ENCODE measurements at places on chromosomes 11 and 22.

DNA sequence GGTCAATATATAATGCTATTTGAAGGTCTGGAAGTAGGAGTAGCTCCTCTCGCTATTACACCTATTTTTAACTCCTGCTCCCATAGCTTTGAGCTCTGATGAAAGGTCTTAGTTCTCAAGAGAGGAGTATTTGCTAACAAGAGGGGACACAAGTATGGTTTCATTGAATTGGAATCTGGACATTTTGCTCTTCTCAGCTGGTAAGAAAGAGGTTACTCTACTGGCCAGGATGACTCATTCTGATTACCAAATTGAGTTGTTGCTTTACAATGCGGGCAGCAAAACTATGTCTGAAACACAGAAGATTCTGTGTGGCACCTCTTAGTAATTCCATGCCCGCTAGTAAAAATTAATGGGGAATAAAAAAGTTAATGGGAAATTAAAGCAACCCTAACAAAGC lies 63.6 kb upstream of the EP300 start:
- no peak for DNase-seq

- DNase-seq: no peak
These were observed 58.3 kb downstream of the HSD17B12 start for GRCh38 chr11:43738600-43739409.

DNA sequence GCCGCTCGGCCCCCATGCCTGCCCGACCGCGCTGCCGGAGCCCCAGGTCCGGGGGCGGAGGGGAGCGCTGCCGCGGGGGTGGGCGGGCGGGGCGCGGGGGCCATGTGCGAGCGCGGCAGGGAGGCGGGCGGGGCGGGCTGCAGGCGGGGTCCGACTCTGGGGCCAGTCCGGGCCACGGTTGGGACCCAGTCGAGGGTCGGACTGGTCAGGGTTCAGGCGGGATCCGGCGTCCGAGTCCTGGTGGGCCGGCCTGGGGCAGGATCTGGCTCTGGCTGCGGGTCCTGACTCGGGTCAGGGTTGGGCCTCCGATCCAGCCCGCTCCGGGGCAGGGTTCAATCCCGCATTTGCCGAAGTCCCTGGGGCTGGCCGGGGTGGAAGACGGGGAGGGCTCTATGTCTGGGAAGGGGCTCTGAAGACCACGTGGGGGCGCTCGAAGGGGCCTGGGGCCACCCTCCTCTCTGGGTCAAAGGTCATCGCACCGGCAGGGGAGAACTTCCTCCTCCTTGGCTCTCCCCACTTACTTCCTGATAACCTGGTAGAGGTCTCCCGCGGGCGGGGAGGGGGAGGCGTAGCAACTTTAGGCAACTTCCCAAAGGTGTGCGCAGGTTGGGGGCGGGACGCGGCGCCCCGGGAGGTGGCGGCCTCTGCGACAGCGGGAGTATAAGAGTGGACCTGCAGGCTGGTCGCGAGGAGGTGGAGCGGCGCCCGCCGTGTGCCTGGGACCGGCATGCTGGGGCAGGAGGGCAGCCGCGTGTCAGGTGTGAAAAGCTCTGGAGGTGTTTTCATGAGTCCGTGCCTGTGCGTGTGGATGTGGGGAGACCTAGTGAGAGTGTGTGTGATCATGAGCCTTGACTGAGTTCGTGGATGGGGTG lies 603 bp downstream of the ESRRA start:
- DNase-seq: peak; percentile 49

GRCh38 chr11:60932605-60933356 lies 8.5 kb downstream of the TMEM132A start:
- DNase-seq: no peak

DNA sequence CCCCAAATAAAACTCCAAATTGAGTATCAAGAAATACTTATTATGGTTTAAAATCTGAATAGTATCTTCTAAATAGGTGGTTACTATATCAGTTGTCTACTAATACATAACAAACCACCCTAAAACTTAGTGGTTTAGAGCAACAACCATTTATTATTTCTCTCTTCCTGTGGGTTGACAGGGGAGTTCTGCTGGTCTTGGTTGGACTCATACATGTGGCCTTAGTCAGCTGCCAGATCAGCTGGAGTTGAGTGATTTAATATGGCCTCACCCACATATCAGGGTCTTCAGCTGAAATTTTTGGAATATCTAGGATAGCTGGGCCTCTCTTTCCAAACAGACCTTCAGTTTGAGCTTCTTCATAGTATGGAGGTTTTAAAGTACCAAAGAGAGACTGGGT lies 34.5 kb downstream of the C11orf65 start:
- DNase-seq: no peak

- DNase-seq: no peak
These were observed 64.7 kb upstream of the TOP3B start for GRCh38 chr22:22047266-22047665.

DNA sequence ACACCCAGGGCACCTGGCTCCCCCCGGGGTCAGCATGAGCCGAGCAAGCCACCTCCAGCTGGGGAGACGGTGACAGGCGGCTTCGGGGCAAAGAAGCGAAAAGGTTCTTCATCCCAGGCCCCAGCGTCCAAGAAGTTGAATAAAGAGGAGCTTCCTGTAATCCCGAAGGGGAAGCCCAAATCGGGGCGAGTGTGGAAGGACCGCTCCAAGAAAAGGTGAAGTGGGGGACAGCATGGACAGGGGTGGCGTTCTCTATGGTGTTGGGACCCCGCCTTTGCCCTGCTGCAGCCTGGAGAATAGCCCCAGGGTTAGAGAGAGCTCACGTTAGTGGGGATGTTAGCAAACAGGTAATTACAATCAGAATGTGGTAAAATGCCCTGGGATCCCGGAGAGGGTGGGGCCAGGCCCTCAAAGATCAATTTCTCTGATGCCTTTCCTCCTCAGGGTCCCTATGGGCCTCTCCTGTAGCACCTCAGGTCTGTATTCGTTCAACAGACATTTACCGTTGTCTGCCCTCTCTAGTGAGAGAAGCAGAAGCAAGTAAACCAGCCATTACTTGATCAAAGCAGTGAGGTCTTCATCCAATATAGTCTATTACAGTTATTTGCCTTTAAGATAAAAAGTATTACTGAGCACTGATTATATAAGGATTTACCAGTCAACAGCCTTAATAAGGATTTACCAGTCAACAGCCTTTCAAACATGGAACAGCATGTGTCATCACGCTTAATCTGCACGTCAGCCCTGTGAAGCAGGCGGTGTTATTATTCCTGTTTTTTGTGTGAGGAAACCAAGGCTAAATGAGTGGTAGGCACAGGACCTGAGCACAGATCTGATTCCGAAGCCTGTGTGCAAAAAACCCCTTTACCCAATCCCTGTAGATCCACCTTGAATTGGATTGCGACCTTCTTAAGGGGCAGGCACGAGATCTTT lies 1.0 kb downstream of the CCDC86 start:
- no peak for DNase-seq

GRCh38 chr22:45970705-45971407 lies 6.1 kb downstream of the WNT7B start:
- no peak for DNase-seq

- no peak for DNase-seq
These were observed 34.0 kb upstream of the TECTA start for GRCh38 chr11:121067026-121067425.

- no peak for DNase-seq
These were observed 17.9 kb upstream of the YPEL1 start for GRCh38 chr22:21753374-21754111.

DNA sequence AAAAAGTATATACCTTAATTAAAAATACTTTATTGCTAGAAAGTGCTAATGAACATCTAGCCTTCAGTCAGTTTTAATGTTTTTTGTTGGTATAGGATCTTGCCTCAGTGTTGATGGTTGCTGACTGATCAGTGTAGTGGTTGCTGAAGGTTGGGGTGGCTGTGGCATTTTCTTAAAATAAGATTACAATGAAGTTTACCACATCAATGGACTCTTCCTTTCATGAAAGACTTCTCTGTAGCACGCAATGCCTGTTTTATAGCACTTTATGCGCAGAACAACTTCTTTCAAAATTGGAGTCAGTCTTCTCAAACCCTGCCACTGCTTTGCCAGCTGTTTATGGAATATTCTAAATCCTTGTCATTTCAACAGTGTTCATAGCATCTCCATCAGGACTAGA lies 50.6 kb downstream of the LDLRAD3 start:
- DNase-seq: no peak

DNA sequence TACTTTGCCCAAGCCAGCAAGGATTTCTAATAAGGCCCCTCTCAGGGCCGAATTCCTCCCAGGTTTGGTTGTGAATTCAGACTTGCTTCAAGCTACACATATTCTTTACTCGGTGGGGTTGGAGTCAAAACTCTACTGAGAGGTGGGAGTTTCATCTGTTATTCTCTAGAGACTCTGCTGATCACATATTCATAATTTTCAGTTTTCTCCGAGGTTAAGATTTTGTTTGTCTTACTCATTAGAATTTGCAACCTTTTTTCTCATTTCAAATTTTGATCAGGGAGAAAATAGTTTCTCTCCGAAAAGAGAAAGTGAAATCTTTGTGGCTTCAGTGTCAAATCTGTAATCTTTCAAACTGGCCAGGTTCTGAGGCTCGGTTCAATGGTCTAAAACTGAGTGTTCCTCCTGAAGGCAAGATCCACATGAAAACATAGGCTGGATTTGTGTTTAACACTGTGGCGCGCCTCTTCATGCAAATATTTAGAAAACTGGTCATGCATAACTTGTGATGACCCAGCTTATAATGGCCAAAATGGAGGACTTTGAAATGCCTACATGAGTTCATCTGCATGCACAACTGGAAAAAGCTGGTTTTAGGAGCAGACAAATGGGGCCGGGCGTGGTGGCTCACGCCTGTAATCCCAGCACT lies 21.5 kb upstream of the GSTP1 start:
- DNase-seq: no peak

DNA sequence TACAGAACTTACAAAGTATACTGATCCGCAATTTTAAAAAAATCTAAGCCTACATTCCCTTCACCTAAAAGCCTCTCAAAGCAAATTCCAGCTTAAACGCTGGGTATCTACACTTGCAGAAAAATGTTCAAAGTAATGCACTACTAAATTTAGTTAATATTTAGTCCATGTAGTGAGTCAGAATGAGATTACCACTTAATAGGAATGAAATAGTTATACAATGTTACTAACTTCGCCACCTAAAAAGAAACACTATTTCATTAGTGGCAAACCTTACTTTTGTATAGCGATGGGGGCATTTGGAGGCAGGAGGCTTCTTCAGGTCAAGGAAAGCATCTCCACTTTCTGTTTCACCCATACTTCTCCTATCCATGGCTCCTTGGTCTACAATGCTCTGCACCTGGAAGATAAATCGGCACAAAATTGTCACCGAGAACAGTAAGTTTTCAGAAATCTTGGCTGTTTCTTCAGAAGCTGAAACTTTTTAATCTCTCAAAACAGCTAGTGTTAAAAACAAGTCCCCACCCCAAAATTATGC lies 1.2 kb downstream of the EIF4ENIF1 start:
- no peak for DNase-seq

GRCh38 chr11:65212226-65212801 lies 30.6 kb downstream of the CAPN1 start:
- DNase-seq: no peak

- no peak for DNase-seq
These were observed 24.0 kb upstream of the SYT8 start for GRCh38 chr11:1810761-1811160.

DNA sequence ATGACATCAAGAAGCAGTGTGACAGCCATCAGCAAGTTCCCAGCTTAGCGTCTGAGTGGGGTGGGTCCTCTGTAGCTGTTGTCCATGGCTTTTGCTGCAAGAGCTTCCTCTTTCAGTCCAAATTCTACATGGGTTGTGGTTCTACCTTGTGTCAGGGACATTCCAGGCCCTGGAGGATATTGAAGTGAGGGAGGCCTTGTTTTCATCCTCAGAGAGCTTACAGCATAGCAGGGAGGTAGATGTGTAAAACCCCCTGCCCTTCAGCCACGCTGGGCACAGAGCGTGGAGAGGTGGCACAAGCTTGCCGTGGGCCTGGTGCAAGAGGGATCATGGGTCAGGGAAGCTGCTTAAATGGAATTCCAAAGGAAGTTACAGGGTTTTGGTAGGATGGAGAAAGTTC lies 93.9 kb downstream of the GRIK4 start:
- no peak for DNase-seq

GRCh38 chr11:36702330-36703054 lies 104.5 kb upstream of the RAG2 start:
- no peak for DNase-seq

- DNase-seq: no peak
These were observed 18.0 kb downstream of the MAPK1 start for GRCh38 chr22:21849489-21849888.

- DNase-seq: no peak
These were observed 121.1 kb downstream of the PAX6 start for GRCh38 chr11:31690041-31690440.

GRCh38 chr11:19199771-19200170 lies 2.0 kb downstream of the CSRP3 start:
- DNase-seq: no peak

- DNase-seq: no peak
These were observed 30.5 kb downstream of the RRM1 start for GRCh38 chr11:4125141-4125540.

GRCh38 chr22:41446057-41446501 lies 522 bp downstream of the TOB2 start:
- no peak for DNase-seq

DNA sequence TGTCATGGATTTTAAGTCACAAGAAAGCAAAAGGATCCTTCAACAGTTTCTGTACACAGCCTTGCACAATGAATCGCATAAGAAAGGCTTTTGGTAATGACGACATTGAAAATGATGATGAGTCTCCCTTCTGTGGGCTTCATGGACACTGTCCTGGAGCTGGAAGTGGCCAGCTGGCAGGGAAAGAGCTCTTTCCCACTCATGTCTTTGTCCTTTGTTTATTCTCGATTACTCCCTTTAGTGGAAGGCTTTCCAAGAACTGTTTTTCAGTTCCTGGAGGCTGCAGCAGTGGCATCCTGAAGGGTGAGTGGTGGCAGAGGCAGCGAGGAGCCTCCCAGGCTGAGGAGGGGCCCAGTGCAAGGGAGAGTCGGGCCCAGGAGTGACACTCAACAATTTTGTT lies 505.2 kb downstream of the NTM start:
- no peak for DNase-seq

DNA sequence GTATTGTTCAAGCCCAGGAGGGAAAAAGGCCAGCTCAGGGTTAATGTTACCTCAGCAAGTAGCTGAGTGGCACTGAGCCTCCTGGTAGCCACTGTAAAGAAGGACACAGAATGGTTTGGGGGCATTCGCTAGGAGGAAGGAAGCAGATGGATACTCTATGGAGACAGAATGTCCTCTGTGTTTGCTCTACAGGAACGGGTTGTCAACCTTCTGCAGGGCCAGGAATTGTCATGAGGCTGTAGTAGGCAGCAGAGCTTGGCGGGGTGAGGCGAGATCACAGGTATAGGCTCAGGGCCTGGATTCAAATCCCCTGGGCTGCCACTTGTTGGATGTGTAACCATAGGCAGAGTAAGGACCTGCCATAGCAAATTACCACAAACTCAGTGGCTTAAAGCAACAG lies 3.0 kb upstream of the LRRC75B start:
- no peak for DNase-seq

DNA sequence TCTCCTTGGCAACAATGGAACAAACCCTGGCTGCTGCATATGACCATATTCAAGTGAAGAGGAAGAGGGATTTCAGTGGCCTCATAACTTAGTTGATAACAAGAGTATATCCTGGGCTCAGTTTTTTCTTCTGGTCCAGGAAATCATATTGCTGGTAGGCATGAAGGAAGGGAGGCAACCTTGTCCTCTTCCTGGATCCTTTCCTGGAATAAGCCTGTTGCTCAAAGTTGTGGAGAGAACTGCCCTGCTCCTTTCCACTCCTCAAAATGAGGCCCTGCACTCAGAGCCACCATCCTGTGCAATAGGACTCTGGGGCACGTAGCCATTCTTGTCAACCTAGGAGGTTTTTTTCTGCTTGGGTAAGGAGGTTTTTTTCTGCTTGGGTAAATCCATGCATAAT lies 128.7 kb upstream of the PITPNB start:
- DNase-seq: no peak

GRCh38 chr11:101563166-101563565 lies 20.6 kb downstream of the TRPC6 start:
- DNase-seq: no peak
